ENCODE measurements at places on chromosomes 1 and 21. TPM values are rescaled to one million over a fixed set of nuclear protein-coding genes. Genes with fewer than 3 reads are reported as not detected.

GRCh38 chr1:232718928-232719927, 86.0 kb upstream of the MAP10 start:
- no peaks in the 10 kb centered on the region for H3K36me3 ChIP-seq
- H3K4me1 ChIP-seq: no peaks in the 10 kb centered on the region
- H3K27ac ChIP-seq: no peak overlapping the region
- no peak overlapping the region for H3K4me3 ChIP-seq
- no peaks in the 10 kb centered on the region for H3K27me3 ChIP-seq

GRCh38 chr1:115145226-115145625, 55.9 kb upstream of the TSPAN2 start:
- no peak overlapping the region for H3K27ac ChIP-seq
- peaks cover 3% of the 10 kb centered on the region for H3K36me3 ChIP-seq
- no peaks in the 10 kb centered on the region for H3K27me3 ChIP-seq
- H3K4me1 ChIP-seq: peaks cover 45% of the 10 kb centered on the region
- no peak for DNase-seq
- no peak overlapping the region for H3K4me3 ChIP-seq

DNA sequence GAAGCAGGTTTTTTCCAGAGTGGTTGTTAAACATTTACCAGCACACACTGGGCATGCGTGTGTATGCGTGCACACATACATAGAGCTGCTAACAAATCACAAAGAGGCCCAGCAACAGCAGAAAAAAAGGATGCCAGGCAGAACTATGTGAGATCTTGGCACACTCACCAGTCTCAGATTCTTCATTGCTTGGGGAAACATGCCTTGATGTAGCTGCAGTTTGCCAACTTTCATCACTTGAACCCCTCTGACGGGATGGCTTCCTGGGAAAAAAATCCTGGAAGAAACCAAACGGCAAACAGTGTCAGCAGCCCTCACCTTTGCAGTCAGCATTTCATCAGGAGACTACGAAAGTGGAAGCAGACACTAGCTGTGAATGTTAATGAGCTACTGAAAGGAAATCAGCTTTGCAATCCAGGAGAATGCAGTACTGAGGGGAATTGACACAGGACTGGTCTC, 609.1 kb downstream of the KIF26B start:
- no peaks in the 10 kb centered on the region for H3K27me3 ChIP-seq
- H3K4me1 ChIP-seq: peaks cover 44% of the 10 kb centered on the region
- H3K36me3 ChIP-seq: peaks cover 5% of the 10 kb centered on the region
- peak overlapping the region; percentile 83 for H3K27ac ChIP-seq

DNA sequence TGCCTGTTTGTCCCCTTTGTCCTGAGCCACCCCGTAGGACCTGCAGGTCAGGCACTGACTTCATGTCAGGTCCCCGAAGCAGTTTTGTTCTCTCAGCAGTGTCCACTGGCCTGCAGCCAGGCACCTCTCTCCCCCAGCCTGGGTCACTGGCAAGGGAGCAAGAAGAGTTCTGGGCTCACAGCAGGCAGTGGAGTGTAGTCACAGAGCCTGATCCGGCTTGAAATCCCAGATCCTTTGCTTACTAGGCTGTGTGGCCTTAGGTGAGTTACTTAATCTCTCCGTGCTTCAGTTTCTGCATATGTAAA, 34.2 kb downstream of the L1TD1 start:
- H3K27me3 ChIP-seq: no peaks in the 10 kb centered on the region
- peaks cover 29% of the 10 kb centered on the region for H3K4me1 ChIP-seq
- no peak overlapping the region for H3K27ac ChIP-seq

INTS3 gene
- total RNA-seq: 48.6 TPM
